Type B pancreatic cell (in vitro differentiated cells): ENCODE measurements at places on chromosomes 16 and 17. TPM values are rescaled to one million over a fixed set of nuclear protein-coding genes. Genes with fewer than 3 reads are reported as not detected.
A peak's percentile ranks its signal among the peaks of the same experiment; 100 is the strongest.

Gene GAST
- 119 and 193 TPM in 2 replicates for total RNA-seq

Gene AANAT
- not detected in 2 replicates for total RNA-seq

Gene CLEC3A
- not detected in 2 replicates for total RNA-seq

DNA sequence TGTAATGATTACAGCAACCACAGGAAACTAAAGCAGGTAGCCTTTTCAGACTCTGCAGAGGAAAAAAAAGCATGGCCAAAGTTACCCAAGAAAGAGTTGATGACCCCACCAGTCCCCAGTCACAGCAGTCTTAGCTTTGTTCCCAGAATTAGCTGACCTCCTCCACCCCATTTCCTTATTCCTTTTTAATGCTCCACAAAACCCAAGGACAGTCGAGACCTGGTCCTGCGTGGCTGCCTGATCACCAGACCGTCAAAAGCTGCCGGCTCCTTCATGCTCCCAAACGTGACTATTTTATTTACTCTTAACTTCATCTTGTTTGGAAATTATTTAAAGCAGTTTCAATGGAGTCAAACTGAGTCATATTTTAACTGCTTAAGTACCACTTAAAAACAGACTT, 28.7 kb upstream of the MED9 start:
- no peak for DNase-seq
- peaks cover 6% of the 10 kb centered on the region for H3K27me3 ChIP-seq
- no peak overlapping the region for H3K4me3 ChIP-seq
- H3K4me1 ChIP-seq, result peaks cover 16% of the 10 kb centered on the region
- H3K36me3 ChIP-seq, result no peaks in the 10 kb centered on the region

DNA sequence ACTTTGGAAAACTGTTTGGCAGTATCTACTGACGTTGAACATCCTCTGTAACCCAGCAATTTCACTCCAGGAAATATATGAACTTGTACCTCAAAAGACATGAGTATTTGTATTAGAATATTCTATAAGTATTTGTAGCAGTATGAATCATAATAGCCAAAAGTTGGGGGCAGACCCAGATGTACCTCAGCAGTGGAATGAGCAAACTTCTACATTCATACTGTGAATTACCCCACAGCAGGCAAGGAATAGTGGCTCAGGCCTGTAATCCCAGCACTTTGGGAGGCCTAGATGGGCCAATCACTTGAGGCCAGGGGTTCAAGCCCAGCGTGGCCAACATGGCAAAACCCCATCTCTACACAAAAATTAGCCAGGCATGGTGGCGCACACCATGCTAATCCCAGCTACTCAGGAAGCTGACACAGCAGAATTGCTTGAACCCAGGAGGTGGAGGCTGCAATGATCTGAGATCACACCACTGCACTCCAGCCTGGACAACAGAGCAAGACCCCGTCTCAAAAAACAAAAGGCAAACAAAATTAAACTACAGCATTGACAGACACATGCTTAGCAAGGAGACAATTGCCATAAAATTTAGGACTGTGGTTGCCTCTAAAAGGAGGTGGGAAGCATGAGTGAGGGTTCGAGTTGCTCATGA, 11.2 kb upstream of the HELZ start:
- H3K4me3 ChIP-seq, result no peak overlapping the region
- no peaks in the 10 kb centered on the region for H3K36me3 ChIP-seq
- peaks cover 12% of the 10 kb centered on the region for H3K4me1 ChIP-seq
- DNase-seq, result no peak

- peaks cover 35% of the 10 kb centered on the region for H3K4me1 ChIP-seq
- no peaks in the 10 kb centered on the region for H3K36me3 ChIP-seq
- H3K4me3 ChIP-seq, result no peak overlapping the region
- no peak for DNase-seq
- no peaks in the 10 kb centered on the region for H3K27me3 ChIP-seq
Measured at GRCh38 chr17:17668358-17668757, 12.9 kb upstream of the RAI1 start.

DNA sequence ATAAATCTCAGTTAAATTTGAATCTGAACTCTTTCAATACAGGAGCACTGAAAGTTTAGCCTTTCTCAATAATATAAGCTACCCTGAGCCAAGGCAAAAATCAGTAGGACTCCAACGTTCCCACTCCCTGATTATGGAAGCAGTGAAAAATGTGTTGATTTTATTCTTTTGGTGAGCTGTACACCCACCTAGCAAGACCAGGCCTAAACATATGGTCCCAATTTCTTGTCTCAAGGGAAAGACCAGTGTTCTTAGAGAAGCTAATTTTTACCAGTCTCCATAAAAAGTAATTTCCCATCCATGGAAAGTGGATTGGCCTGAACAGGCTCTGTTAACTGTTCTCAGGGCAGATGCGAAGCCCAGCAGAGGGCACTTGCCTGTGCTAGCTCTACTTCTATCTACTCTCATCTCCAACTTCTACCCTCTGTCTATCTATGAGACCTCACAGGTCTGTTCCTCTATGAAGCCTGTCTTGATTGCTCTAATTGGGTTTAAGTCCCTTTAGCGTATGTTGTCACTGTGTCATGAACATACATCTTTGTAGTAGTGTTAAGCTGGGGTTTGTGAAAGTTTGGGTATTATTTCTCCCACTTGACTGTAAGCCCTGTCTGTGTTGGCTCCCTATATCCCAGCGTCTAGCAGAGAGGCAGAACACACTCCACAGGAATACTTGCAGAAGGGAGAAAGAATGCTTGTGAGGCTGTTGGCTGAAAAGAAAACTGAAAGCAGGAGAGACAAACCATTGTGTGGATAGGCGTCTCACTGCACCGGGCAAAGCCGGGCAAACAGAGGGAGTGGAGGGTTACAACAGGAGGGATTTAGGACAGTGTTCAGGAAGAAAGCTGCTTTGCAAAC, 167.1 kb upstream of the MAF start:
- no peaks in the 10 kb centered on the region for H3K36me3 ChIP-seq
- H3K27me3 ChIP-seq, result no peaks in the 10 kb centered on the region
- no peak for DNase-seq
- peaks cover 47% of the 10 kb centered on the region for H3K4me1 ChIP-seq
- peak overlapping the region; percentile 87 for H3K27ac ChIP-seq
- H3K4me3 ChIP-seq, result peak overlapping the region; percentile 38

DNA sequence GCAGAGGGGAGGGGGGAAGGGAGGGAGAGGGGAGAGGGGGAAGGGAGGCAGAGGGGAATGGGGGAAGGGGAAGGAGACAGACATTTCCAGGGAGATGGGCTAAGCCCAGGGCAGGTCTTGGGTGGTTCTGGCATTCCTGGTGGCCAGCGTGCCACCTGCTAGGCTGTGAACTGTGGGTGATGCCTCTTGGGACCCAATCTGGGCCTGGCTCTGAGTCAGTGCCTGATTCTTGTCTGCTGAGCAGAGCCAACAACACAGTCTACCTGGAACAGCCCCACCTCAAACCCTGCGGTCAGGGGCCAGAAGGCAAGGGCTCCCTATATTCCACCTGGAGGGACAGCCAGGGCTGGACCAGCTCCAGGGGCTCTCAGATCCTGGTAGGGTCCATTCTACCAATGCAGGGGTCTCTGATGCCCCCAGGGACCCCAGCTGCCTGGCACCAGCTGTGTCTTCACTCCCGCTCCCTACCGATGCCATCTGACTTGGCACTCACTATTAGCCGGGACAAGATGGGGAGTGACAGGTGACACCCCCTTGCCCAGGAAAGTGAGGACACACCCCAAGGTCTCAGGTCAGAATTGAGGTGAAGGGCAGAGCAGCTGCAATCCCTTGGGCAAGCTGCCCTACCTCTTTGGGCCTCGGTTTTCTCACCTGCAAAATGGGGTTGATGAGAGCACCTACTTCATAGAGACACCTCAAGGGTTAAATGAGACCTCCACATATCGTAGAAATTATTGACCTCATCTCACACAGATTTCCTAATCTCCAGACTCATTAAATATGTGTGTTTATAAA, 87.2 kb downstream of the LITAF start:
- H3K4me3 ChIP-seq, result no peak overlapping the region
- H3K27ac ChIP-seq, result no peak overlapping the region
- no peak for DNase-seq

- peaks cover 11% of the 10 kb centered on the region for H3K36me3 ChIP-seq
- H3K4me3 ChIP-seq, result no peak overlapping the region
- no peak for DNase-seq
- H3K4me1 ChIP-seq, result peaks cover 54% of the 10 kb centered on the region
Measured at GRCh38 chr17:2071455-2072281, 16.8 kb downstream of the HIC1 start.

DNA sequence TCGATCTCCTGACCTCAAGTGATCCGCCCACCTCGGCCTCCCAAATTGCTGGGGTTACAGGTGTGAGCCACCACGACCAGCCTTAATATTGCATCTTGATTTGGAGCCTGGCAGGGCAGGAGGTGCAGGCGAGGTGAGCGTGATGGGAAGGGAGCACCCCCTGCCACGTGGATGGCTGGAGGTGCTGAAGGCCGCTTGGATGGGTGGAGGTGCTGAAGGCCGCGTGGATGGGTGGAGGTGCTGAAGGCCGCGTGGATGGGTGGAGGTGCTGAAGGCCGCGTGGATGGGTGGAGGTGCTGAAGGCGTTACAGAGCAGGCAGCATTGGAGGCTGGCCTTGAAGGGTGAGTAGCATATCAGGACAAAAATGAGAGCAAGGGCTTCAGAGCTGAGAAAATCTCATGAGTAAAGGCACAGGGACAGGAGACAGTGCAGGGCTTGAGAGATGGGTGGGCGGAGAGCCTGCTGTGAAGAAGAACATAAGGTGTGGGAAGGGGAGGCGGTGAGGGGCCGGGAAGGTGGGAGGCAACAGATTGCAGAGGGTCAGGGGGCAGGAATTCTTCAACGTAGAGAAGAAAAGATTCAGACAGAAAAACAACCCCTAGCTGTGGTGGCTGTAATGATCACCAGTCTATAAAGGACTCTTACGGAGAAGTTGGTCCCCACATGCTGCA, 101.7 kb upstream of the SEC14L1 start:
- H3K27me3 ChIP-seq, result peaks cover 18% of the 10 kb centered on the region
- peaks cover 26% of the 10 kb centered on the region for H3K4me1 ChIP-seq
- no peaks in the 10 kb centered on the region for H3K36me3 ChIP-seq

DNA sequence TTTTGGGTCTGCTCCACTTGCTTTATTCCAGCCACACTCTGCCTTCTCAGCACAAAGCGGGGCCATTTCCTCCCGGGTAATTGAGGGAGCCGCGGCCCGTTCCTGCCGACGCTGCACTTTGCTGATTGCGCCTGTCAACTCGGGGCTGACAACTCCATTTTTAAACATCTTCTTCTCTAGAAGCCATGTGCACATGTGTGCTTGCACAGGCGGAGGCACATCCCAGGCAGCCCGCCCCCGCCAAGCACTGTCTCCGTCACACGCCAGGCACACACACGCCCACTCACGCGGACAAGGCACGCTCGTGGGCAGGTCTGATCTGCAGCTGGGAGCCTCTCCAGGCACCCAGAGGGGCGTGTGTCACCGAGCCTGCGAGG, 63.2 kb downstream of the ENGASE start:
- DNase-seq, result no peak
- no peaks in the 10 kb centered on the region for H3K36me3 ChIP-seq
- H3K27me3 ChIP-seq, result peaks cover 44% of the 10 kb centered on the region
- H3K4me1 ChIP-seq, result peaks cover 19% of the 10 kb centered on the region

DNA sequence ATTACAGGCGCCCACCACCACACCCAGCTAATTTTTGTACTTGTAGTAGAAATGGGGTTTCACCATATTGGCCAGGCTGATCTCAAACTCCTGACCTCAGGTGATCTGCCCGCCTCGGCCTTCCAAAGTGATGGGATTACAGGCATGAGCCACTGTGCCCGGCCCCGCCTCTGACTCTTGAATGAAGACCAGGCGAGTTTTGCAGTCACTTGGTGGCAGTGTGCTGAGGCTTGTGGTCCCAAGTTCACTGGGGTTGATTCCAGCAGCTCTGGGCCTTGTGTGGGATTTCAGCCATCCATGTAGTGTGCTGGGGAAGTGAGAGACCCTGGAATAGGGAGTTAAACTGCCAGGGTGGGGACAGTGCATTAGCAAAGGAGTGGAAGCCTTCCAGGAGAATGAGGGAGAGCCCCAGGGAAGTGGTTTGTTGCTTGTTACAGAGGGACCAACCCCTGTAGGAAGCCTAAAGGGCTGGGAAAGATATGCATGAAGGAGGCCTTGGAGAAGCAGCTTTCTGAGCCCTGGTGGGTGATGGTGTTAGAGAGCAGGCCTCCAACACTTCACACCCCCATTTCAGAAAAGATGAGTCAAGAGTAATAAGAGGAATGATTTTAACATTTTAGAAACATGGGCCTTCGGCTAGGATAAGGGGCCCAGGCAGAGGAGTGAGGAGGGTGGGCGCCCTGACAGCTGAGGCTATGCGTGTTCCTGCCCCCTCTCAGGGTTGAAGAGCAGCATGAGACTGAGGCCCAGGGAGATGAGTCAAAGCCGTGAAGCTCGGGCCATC, 14.5 kb downstream of the PSKH1 start:
- no peak overlapping the region for H3K27ac ChIP-seq
- DNase-seq, result no peak
- no peak overlapping the region for H3K4me3 ChIP-seq
- H3K27me3 ChIP-seq, result no peaks in the 10 kb centered on the region

- no peaks in the 10 kb centered on the region for H3K36me3 ChIP-seq
- no peak for DNase-seq
- H3K27ac ChIP-seq, result no peak overlapping the region
- peaks cover 14% of the 10 kb centered on the region for H3K4me1 ChIP-seq
- peaks cover 8% of the 10 kb centered on the region for H3K27me3 ChIP-seq
Measured at GRCh38 chr17:58061672-58062071, 21.5 kb upstream of the DYNLL2 start.

- peaks cover 4% of the 10 kb centered on the region for H3K4me1 ChIP-seq
- H3K27ac ChIP-seq, result no peak overlapping the region
- H3K27me3 ChIP-seq, result no peaks in the 10 kb centered on the region
Measured at GRCh38 chr17:39335704-39336223, 65.7 kb downstream of the FBXL20 start.

DNA sequence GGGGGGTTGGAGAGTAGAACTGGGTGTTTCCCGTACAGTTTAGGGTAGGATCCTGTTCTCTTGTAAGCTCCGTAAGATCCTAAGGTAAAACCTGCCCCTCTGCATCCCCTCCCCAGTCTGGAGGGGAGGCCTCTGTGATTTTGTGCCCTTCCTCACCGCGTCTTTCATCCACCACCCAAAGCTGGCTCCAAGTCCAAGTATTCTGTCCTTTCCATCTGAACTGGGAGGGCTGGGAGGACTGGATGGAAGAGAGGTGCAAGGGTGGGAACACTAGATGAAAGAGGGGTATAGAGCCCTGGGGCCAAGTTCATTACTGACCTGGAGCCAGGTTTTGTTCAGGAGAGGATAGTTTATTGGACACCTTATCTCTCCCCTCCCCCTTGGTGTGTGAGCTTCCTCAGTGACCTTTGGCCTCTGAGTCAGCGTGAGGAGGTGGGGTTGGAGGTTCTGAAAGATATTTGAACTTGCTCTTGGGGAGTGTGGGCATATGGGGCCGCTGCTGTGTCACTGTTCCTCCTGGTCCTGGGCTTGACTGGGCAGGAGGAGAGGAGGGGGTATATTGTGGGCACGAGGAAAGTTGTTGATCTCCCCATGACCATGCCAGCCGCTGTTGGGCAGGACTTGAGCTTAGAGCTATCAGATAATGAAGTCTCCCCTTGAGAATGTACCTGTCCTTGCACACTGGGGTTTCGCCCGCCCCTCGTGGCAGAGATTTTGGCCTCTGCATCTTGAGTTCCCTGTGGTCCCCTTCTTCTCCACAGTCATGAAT, 1.6 kb downstream of the LASP1 start:
- no peak for DNase-seq
- H3K4me1 ChIP-seq, result peaks cover 47% of the 10 kb centered on the region
- H3K36me3 ChIP-seq, result peaks cover 3% of the 10 kb centered on the region
- H3K27ac ChIP-seq, result peak overlapping the region; percentile 96
- peaks cover 13% of the 10 kb centered on the region for H3K27me3 ChIP-seq

- DNase-seq, result no peak
- no peak overlapping the region for H3K27ac ChIP-seq
- H3K36me3 ChIP-seq, result no peaks in the 10 kb centered on the region
- H3K27me3 ChIP-seq, result no peaks in the 10 kb centered on the region
- peaks cover 8% of the 10 kb centered on the region for H3K4me1 ChIP-seq
Measured at GRCh38 chr16:73847090-73847489, 449.5 kb upstream of the PSMD7 start.
